MV-4-11 (cell line): ENCODE measurements at places on chromosomes 3 and 15.

DNA sequence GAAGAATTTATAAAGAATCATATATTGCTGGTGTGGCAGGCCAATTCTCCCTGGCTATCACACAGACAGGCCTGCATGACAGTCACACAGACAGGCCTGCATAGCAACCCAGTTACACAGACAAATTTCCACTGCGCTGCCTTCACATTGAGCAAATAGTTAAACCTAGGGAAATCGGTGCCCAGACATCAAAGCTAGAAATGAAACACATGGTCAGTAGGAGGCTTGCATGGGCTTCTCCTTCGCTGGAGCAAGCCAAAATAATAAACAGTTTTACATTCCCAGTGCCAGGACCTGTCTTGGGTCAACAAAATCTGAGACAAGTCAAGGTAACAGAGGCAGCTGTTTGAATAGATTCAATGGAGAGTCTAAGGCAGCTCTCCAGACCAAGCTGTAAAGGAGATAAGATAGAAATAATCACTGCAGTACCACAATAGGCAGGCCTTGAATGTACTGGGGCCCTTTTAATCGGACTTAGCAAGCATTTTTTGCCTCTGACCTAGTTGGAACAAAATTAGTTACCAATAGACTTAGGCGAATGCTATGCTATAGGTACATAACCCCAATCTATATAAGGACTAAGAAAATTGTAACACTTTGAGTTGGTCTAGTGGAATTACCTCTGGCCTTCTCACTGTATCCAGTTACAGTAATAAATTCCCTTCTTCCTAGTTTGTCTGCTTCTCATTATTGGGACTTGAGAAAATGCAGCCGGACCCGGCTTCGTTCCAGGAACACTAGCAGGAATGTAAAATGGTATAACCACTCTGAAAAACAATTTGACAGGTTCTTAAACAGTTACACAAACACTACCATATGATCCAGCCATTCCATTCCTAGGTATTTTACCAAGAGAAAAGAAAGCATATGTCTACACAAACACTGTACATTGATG lies 274.7 kb upstream of the UBE2E2 start:
- DNase-seq = no peak

GRCh38 chr3:154214306-154214705 lies 93.1 kb downstream of the ARHGEF26 start:
- no peak for DNase-seq

DNA sequence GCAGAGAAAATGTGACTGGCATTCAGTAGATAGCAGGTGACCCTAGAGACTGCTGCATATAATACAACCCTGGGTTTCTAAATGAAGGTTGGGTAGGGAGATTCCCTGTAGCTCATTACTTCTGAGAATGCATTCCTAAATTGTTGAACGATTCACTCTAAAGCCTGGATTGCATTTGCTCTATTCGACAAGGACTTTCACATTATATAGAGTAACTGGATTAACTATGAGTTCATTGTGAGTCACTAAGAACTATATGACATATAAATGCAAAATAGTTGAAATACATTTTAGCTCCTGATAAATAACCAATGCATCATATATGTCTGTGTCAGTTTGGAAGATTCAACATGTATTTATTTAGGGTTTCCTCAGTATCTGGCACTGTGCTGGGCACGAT lies 294.7 kb upstream of the CCDC54 start:
- no peak for DNase-seq

DNA sequence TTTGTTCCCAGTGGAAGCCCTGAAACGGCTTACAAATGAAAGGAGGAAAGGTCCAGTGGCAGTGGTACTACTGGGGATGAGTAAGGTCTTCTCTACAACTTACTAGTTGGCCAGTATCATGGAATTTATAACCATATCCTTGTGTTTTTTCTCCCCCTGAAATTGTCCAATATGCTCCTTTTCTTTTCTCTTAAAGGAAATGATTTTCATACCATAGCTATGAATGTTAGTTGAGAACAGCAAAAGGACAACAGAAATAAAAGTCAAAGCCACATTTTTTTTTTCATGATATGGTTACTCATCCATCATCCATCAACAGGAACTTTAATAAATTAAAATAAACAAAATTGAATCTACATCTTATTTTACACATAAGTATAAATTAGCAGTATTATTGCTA lies 450.4 kb downstream of the MFSD1 start:
- no peak for DNase-seq

DNA sequence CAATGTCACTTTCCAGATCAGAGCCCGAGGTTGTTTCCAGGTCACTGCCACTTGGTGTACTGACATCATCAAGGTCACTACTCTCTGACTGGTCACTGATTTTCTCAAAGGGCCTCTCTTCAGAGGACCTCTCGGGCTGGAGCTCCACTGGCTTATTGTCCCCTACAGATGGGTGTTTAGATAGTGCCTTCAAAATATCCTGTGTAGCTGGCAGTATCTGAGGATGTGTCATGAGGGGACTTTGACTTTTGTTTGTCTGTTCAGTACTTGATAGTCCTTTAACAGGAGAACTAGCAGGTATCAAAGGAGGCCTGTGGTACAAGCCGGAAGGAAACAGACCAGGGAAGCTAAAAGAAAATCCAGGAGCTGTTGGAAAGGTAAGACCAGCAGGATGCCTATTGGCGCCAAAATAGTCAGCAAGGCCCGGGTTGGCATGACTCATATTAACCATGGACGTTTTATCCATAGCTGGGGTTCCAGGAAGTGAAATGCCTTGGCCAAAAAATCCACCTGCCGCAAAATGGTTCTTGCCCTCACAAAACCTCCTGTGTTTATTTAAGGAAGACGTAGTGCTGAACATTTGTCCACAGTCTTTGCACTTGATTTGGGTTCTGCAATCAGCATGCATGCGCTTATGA lies 547.3 kb downstream of the MECOM start:
- no peak for DNase-seq

- no peak for DNase-seq
Measured at GRCh38 chr3:102200560-102200959, 234.3 kb upstream of the ZPLD1 start.

- no peak for DNase-seq
Measured at GRCh38 chr3:4749567-4750002, 229.7 kb upstream of the BHLHE40 start.

- DNase-seq = no peak
Measured at GRCh38 chr3:113629584-113630421, 66.6 kb downstream of the USF3 start.

DNA sequence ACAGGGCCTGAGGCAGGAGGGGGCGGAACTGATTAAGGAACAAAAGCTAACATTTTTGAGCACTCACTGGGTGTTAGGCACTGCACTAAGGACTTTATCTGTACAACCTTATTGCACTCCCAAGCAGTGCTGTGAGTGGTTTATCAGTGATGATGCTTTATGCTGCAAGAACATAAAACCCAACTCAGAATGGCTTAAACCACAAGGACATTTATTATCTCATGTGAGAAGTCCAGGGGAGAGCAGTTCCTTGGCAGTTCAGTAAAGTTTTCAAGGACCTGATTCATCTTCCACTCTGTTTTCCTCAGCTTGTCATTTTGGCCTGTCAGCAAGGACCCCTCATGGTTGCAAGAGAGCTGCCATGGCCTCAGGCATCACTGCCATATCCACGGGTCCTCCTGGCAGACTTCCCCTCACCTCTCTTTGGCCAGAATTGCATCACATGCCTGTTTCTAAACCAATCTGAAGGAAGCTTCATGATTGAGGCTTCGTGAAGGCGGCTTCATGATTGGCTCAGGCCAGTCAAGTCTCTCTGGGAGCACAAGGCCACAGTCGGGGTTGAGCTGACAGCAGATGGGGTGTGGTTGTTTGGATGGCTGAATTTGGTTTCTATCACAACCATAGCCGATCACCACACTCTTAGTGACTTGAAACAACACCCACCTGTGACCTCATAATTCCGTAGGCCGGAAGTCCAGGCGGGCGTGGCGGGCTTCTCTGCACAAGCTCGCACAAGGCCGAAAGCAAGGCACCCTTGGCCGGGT lies 15.8 kb downstream of the EFCC1 start:
- peak; percentile 26 for DNase-seq

DNA sequence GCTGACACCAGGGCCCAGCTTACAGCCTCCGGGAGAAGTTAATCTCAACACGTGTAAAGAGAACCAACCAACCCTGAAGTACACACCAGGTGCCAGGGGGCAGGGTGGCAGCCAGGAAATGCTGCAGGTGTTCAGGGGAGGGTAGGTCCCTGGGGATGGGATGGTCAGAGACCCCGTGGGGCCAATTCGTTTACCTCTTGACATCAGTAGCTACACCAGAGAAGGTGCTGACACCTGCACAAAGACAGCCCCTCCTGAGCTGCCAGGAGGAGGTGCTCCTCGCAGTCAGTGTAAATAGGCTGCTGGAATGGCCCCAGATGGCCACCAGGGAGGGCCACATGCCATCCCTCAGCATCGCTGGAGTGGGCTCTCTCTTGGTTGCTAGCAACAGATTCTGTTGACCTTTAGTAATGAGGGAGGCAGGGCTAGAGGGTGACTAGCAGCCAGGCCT lies 52.8 kb downstream of the CORO2B start:
- no peak for DNase-seq

DNA sequence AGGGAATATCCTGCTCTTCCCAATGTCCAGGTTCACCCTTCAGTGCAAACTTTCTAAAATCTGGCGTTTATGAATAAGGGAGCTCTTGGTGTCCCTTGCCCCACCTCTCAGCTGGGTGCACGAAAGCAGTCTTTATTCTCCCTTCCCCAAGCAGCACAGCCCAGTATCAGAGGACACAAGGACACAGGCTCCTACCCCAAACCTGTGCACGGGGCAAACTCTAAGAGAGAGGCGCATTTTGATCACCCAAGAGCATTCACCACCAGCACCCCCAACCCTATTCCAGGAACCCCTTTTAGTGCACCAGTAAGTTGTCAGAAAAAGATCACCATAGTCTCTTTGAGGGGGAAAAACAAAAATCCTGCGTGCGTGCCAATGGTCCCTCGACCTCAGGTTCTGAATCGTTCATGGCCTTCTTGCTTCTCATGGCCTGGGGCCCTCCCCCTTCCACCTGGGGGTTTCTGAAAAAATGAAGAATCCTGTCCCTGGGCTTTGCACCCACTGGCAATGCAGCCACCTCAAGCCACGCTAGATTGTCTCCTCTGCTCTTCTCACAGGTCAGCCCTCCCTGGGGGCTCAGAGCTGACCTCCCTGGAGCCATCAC lies 78.9 kb downstream of the FAM174B start:
- no peak for DNase-seq

DNA sequence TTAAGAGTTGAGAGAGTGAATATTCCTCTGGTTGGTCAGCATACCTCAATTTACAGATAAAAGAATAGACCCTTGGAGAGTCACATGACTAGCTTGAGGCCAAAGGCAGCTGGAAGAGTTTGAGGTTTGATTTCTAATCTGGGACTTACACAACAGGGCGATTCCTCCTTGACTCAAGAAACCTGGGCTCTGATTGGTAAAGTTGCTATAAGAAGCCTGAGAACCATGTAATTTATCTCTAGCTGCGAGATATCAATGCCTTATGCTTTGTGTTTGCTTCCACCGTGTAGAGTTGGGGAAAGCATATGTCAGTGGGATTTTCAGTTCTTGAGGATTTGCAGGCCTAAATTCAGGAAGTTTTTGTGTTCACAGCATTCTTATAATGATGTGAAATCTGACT lies 206.0 kb downstream of the KLHL25 start:
- DNase-seq = no peak

DNA sequence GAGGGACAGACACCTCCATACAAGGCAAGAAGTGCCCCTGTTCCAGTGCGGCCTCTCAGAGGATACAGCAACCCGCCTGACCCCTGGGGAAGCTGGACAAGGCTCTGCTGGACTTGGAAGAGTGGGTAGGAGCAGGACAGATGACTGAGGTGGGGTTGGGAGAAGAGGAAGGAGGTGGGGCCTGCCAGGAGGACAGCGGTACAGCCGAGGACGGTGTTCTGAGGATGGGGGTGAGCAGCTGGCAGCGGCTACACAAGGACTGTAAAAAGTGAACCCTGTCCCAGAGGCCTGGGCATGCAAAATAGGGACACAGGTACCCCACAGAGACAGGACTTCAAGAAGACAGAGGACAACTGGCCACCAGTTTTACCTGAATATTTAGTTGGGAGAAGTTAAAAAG lies 23.5 kb upstream of the ELP6 start:
- DNase-seq = no peak

DNA sequence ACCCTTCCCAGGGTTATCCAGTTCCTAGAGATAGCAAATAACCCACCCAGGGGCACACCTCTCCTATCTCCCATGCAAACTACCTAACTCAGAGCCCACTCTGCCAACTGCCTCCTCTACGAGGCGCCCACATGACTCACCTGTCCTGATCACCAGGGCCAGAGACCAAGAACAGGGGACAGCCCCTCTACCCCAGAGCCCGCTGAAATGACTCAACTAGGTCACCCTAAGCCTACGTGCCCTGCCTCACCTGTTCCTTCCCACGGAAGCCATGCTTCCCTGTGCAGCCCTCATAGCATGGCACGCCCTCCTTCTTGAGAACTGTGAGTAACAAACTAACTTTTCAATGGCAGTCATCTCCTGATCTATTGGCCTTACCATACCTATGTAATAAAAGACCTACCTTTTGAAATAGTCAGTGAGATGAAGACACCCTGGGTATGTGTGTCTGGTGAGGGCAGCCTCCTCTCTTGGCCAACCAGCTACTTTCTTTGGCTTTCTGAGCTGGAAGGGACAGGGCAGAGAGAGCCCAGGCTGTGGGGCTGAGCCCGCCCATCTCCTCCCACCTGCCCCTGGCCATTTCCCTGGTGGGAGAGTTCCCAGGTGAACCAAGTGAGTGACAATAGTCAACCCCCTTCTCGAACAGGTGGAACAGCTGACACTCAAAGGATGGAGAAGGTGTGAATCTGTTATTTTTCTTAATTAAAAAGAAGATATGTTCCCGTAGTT lies 25.5 kb upstream of the PRR23E start:
- DNase-seq = no peak

- DNase-seq = no peak
Measured at GRCh38 chr3:86161493-86161892, 829.5 kb downstream of the VGLL3 start.

DNA sequence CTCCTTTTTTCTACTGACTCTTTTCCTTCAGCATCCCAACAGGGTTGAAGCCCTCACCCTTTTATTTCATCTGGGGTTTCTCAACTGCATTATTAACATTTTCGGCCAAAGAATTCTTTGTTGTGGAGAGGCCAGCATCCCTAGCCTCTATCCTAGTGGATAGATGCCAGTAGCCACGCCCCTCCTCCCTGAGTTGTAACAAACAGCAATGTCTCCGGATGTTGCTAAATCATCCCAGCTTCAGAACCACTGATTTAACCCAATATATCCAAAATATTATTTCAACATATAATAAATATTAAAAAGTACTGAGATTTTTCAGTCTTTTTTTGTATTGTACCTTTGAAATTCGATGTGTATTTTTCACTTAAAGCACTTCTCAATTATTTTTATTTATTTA lies 2.0 kb upstream of the RNF111 start:
- DNase-seq = no peak

- DNase-seq = peak; percentile 53
Measured at GRCh38 chr3:98817547-98818041, 54.5 kb downstream of the ST3GAL6 start.

DNA sequence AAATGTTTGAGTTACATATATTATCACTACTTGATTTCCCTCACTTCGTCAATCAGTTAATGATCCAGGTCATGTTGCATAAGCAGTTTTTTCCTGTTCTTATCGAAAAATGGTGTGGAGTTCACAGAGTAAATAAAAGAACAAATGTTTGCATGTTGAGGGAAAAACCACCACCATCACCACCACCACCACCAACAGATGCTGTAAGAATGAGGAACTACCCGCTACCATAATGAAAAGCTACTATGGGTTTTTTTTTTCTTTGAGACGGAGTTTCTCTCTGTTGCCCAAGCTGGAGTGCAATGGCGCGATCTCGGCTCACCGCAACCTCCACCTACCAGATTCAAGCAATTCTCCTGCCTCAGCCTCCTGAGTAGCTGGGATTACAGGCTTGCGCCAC lies 27.6 kb downstream of the RUBCN start:
- DNase-seq = peak; percentile 92

GRCh38 chr15:23835953-23836352 lies 148.8 kb upstream of the NDN start:
- DNase-seq = no peak
